Frontal cortex (tissue), 4 donors: ENCODE measurements at places on chromosomes 2 and 18. TPM values are rescaled to one million over a fixed set of nuclear protein-coding genes. Genes with fewer than 3 reads are reported as not detected.
A peak's percentile ranks its signal among the peaks of the same experiment; 100 is the strongest.

DNA sequence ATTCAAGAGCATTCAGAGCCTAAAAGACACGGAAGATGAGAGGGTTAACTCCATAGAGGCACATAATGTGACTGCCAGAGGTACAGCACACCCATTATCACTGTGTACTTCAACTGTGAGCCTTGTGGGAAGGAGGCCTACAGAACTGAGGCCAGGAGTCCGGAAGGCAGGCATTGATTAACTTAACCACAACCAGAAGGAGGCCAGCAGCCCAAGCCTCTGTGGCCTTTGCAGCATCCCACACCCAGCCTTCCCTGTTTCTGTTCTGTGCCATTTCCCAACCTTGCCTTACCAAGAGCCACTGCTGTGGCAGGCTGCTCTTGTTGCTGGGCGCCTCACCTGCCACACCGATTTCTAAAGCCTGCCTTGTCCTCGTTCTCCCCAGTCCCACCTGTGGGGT lies 27.2 kb downstream of the SIGLEC15 start:
- no peak for DNase-seq

DNA sequence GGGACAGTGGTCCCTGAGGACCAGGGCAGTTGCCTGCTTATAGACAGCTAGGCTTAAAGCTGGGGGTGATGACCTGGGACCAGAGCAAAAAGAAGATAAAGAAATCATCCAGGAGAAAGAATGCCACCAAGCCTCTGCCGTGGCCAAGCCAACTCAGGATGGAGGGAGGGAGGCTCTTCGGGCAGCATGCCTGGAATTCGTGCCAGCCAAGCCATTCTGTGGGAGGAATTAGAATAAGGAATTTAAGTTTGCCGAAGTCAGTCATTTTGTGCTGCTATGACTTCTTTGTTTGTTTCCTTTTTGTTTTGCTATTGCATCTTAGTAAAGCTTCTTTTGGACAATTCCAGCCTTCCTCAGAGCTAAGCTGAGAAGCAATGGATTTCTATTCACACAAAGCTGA lies 124.1 kb downstream of the EN1 start:
- DNase-seq, result no peak

DNA sequence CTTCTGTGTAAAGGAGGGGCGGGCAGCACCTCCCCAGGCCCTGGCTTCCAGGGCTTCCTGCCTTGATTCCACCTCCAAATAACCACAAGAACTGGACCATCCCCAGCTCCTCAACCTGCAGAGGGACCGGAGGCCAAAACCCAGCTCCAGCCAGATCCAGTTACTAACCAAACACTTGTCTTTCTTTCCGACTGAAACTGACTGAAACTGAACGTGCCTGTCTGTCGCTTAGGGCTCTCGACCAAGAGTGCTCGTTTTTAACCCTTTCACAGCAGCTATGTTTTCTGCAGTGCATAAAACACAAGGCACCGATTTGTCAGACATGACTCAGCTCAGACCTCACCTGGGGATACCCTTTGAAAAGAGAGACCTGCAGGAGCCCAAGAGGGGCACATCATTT lies 249.9 kb upstream of the SIX2 start:
- DNase-seq, result no peak

DNA sequence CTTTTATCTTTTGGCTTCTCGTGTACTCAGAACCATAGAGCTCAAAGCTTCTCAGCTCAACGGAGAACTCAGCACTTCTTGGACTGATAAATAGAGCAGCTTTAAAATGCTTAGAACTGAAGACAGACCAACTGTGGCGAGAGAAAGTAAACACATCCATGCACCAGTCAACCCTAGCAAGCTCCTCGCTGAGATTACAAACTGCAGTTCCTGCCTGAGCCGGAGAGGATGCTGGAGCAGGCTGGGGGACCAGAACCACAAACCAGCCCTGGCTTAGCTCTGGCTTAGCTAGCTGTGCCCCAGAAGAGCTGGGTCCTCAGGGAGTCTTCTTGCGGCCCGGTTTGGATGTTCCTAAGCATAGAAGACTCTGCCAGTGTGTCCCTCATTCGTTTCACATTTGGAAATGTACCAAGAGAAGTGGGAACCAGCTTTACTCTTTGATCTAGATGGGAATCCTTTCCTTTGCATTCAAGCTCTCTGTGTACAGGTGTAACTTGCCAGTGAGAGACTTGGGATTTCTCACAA lies 5.6 kb downstream of the PAX8 start:
- no peak for DNase-seq

- no peak for DNase-seq
Measured at GRCh38 chr2:224837558-224837957, 121.4 kb upstream of the CCDC195 start.

DNA sequence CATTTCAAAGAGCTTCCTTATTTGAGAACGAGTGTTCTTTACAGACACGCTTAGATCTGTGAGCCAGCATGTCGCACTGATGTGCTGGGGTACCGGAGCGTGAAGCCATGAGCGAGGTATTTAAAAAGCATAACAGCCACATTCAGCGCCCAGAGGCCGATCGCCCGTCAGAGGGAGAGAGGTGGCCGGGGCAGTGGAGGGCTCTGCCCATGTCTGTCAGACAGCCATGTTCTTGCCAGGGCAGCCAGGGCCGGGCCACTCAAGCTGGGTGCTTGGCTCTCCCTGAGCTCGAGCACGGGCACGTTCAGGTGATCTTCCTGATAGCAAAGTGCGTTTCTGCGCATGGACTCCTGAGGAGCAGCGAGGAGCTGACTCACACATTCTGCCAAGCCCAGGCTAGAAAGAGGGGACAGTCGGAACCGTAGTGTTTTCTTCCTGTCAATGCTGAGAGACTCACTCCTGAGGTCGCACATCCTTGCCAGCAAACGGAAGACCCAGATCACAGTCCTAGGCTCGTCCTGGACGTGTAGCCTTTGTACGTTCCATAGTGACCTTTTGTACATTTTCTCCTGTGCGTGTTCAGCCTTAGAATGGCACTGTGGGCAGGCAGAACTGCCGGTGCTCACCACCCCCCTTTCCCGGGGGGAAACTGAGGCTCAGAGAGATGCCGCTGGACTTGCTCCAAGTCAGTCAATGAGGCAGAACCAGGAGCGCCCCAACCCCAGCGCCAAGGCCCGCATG lies 100.7 kb downstream of the NFATC1 start:
- DNase-seq, result no peak

DNA sequence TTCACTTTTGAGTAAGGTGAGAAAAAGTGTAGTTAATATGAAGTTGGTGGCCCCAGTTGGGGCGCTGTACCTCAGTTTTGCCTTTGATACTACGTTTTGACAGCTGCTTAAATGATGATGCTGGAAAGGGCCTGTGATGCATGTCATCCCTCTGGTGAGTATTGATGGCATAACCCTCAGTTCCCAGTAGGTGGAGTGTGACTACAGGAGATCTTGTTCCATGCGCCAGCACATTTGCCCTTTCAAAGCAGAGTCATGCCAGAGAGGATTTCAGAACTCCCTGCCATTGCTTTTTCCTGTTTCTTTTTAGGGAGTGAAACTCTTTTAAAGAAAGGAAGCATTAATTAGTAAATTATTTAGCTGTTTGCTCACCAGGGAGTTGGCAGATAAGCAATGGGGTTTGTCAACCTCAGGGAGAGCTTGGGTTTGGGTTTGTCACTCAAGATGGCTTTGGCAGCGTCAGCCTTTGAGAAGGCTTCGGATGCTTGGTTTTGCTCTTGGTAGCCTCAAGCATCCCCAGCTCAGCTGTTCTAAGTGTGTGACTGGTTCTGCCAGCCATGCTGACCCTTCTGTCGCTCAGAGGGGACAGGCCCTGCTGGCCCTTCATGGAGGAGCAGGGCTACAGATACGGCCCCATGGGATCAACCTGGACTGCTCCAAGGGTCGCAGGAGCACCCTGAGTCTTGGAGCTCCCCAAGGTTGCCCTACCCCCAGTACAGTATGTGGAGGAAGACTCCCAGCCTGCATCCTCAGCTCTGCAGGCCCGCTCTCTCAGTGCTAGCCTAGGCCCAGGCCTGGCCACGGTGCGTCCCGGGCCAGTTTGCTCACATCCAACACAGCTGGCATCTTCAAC lies 29.1 kb downstream of the ARMC9 start:
- DNase-seq, result peak; percentile 64

GRCh38 chr2:146642066-146642465 lies 1202.8 kb upstream of the ACVR2A start:
- no peak for DNase-seq

DNA sequence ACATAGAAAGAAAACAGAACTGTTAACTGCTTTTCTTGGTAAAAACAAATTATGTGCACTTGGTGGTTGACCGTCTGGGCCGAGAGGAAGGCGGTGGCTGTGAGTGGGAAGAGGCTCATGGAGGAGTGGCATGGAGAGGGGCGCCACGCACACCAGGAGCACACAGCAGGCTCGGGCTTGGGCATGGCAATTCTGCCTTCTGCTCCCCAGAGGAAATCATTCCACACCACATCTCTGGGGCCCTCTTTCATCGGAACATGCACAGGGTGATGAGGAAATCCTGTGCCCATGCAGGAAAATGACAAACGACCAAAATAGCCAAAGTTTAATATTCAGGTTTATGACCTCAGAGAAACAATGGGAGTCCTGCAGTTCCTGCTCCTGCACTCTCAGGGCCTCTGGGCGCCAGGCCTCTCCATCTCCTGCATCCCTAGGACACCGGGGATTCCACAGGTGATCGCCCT lies 26.4 kb downstream of the WDFY1 start:
- no peak for DNase-seq

DNA sequence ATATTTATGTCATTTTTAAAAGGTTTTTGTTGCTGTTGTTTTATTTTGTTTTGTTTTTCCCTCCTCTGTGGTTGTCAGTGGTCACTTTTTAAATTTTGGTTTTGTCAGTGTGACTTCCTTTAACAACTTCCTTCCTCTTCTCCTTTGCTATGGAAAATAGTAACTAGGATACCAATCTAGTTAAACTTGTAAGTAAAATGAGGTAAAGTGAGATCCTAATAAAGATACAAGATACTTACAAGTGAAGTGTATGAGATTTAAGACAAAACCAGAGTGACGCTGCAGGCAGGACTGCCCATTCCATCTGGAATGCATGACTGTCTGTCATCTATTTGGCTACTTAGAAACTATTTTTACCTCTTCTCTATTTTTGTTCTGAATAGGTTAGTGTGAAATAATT lies 30.6 kb upstream of the CREB1 start:
- no peak for DNase-seq

DNA sequence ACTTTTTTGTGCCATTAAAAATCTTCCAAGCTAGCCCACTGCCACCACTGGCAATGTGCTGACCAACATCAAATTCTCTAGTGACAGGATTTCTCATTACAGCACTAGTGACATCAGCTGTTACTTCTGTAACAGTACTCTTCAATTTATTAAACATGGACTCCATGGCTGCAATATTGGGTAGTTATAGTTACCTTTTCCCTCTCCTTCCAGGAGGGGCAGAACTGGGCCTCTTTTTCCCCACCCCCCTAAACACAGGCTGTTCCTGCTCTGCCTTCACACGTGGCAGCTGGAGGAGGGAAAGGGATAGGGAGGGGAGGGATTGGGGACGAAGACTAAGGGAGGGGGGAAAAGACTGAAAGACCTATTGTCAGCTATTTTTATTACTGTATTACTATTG lies 38.1 kb downstream of the TRAK2 start:
- no peak for DNase-seq

GRCh38 chr2:118979152-118979861 lies 37.3 kb downstream of the MARCO start:
- no peak for DNase-seq

- DNase-seq, result no peak
Measured at GRCh38 chr2:197628043-197628500, 47.3 kb downstream of the RFTN2 start.

DNA sequence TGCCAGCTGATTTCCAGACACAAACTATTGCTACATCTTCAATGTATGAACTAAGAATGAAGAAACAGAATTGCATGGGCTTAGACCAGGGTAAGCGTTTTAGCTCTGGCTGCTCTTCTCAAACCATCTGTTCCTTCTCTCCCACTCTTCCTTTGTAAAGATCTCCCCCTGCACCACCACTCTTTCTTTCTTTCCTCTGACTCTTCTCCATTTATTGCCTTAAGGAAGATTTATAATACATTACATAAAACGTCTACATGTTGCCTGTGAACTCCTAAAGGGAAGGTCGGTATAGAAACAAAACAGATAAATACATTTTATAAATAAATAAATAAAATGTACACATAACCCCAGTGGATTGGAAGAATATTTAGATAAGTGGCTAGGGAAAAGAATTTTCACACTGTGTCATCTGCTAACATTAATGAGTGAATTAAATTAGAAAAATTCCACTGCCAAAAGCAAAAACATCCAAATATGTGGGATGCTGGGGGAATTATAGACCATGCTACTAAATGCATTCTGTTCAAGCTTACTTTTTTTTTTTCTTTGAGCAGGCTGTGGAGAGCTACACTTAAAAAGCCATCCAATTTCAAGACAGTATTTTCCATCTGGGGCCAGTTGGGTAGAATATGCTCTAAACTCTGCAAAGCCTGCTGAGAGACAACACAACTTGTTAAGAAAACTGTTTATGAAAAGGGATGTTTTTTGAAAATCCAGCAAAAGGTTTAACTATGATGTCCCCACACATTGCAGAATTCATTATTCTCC lies 41.5 kb downstream of the NCKAP5 start:
- no peak for DNase-seq

GRCh38 chr2:227006189-227006897 lies 157.7 kb downstream of the COL4A4 start:
- no peak for DNase-seq

- DNase-seq, result peak; percentile 39
Measured at GRCh38 chr18:49565612-49566011, 3.8 kb downstream of the LIPG start.

ZNF521 gene
- total RNA-seq, result 17.1 TPM

GALNT5 gene
- total RNA-seq, result under 0.01 TPM

COLEC11 gene
- 0.41 TPM for total RNA-seq

TBR1 gene
- total RNA-seq, result 73.8 TPM

RAB6C gene
- total RNA-seq, result 0.41 TPM

IL18RAP gene
- 0.41 TPM for total RNA-seq

WNT10A gene
- total RNA-seq, result not detected

EPHA4 gene
- total RNA-seq, result 158 TPM

TUBA4B gene
- not detected for total RNA-seq

C2orf80 gene
- 38.3 TPM for total RNA-seq

ALPI gene
- total RNA-seq, result not detected

CNGA3 gene
- total RNA-seq, result 1.2 TPM

PLGLB2 gene
- total RNA-seq, result 0.41 TPM

MOGAT1 gene
- not detected for total RNA-seq

SLC39A10 gene
- 172 TPM for total RNA-seq

RASGRP3 gene
- 7.7 TPM for total RNA-seq

TUBA3D gene
- total RNA-seq, result not detected
